Activated gamma-delta T cell treated with Interleukin-2 at 50 U/mL for 16 hours (primary cell): ENCODE measurements at places on chromosomes 3 and 15.
A peak's percentile ranks its signal among the peaks of the same experiment; 100 is the strongest.

DNA sequence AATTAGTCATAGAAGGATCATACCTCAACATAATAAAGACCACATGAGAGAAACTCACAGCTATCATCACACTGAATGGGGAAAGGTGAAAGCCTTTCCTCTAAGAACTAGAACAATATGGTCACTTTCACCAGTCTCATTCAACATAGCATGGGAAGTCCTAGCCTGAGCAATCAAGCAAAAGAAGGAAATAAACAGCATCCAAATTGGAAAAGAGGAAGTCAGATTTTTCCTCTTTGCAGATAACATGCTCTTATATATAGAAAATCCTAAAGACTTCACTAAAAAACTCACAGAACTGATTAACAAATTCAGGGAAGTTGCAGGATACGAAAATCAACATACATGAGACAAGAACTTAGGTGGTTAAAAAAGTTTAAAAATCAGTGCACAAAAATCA is 24.7 kb downstream of the MAP3K13 start:
- no peak for DNase-seq

- DNase-seq = no peak
Observed at GRCh38 chr15:72538931-72539330, 64.8 kb downstream of the ARIH1 start.

GRCh38 chr3:71423151-71423906 is 160.2 kb downstream of the FOXP1 start:
- DNase-seq = no peak

- DNase-seq = no peak
Observed at GRCh38 chr15:68207176-68207935, 2.2 kb upstream of the CALML4 start.

- DNase-seq = no peak
Observed at GRCh38 chr3:128382221-128382807, 84.4 kb downstream of the DNAJB8 start.

- no peak for DNase-seq
Observed at GRCh38 chr3:174973465-174973864, 114.3 kb downstream of the NAALADL2 start.

DNA sequence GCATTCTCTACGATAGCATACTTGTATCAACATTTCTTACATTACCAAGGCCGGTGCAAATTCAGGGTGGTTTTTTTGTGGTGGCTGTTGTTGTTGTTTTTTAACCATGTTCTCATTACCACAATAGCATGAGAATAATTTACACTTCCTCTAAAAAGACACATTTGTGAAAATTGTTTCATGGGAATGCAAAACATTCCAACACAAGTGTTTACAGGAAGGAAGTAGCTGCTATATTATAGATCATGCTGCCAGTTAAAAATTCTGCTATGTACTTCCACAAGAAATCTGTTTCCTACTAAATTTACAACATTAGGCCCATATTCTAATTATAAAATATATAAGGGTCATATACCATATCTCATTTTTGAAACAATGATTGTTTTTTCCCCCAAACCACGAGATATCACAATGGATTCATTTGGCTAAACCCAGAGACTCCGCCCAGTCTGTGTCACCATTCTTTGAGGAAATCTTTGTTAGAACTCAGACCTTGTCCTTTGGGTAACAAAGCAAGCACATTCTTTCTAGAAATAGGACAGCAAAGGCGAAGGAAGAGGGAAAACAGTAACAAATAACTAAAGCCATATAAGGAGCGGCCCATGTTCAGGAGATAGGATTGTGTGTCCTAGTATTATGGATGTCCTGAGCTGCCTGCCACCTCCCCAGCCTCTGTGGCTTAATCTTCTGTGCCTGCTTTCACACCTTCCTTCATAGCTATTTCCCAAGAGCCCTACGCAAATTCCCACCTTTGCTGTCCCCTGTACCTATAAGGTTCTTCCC is 60.1 kb downstream of the UACA start:
- no peak for DNase-seq

DNA sequence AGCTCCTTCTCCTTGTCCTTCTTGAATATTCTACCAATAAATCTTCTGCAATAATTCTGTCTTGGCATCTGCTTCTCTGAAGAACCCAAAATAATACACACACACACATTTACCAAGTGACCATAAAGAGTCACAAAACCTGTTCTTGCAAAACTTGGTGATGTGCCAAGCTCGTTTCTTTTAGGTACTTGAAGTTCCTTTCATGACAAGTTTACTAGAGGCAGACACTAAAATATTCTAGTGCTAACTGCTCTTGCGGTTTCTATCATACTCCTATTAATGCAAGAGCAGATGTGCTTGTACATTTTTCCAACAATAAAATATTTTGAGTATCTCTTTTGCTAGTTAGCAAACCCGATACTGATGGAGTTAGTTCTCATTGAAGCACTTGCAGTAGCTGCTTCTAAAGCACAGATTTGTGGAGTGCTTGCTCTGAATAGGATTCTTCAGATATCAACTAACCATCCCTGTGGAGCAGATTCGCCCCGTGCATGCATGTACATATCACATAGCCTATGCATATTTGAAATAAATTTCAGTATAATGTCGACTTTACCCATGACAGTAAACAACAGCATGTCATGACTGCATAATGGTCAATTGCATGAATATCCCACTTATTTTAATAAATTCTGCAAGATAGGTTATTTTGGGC is 23.2 kb downstream of the HHLA2 start:
- DNase-seq = no peak

GRCh38 chr3:170436697-170437096 is 18.0 kb downstream of the CLDN11 start:
- DNase-seq = no peak

DNA sequence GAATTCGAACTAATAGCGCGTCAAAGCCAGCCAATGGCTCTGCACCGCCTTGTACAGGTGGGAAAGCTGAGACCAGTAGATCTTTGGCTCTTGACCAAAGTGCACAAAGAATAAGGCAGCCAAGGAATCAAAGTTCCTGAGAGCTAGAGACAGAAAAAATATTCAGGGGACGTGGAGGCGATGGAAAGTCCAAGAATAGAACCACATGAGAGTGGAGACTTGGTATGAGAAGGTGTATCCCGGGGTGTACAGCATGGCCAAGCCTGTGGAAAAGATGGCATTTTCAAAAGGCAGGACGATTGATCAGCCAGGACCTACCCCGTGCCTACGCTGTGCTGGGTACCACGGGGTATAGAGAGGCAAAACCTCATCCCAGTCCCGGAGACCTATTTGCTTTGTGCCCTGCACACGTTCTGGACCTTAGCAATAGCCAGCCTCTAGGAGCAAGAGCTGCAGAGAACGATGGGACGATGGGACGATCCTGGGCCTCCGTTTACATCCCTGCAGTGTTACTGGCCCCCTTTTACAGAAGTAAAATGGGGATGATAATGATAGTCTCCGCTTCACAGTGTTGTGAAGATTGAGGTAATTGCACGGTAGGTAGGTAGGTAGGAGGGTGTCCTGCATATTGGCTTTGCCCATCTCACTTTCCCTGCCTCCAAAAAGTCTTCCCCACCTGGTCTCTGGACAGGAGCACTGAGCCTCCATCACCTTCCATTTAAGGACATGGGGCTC is 583 bp upstream of the RBSN start:
- no peak for DNase-seq

DNA sequence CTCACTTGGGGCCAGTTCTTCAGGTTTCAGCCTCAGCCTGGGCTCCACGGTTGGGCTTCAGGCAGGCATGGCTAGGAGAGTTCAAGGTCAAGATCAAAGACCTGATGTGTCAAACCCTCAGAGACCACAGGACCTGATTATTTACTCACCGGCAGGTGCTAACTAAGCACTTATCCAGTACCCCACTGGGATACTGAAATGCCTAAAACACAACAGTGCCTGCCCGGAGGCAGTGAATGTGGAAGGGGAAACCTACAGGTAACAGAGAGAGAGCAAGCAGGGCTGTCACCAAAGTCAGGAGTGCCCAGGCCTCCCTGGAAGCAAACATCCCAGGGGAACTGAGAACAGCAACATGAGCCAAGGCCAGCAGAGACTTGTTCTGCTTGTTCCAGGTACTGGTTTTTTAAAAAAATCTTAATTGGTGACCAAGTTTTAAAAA is 6.7 kb downstream of the IDH2 start:
- DNase-seq = peak; percentile 27

DNA sequence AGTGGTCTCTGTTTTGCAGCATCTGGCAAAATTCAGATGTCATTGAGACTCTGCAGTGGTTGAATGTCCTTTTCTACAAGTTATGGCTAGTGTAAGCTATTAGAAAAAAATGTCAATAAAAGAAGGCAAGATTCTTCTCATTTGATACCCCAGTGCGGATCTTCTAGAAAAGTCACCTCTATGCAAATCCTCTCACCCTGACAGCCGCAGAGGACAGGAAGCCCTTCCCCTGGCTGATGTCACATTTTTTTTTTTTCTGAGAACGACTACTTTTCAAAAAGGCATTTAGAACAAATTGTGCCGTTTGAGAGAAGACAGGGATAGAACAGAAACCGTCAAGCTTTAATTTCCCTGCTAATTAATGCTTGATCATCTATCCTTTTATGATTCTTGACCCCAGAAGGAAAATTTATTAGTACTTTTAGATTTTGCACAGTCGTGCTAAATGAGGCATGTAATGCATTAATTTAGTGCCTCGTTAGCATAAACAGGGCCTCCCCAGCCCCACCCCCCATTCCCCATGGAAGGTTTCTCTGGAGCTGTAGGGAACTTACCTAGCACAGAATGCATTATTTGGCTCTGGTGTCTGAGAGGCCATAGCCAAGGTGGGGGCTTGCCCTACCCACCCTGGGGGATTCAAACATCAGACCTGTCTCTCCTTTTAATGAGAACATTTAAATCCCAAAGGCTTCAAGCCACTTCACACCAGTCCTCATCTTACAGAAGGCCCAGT is 183.8 kb downstream of the OPA1 start:
- DNase-seq = no peak

DNA sequence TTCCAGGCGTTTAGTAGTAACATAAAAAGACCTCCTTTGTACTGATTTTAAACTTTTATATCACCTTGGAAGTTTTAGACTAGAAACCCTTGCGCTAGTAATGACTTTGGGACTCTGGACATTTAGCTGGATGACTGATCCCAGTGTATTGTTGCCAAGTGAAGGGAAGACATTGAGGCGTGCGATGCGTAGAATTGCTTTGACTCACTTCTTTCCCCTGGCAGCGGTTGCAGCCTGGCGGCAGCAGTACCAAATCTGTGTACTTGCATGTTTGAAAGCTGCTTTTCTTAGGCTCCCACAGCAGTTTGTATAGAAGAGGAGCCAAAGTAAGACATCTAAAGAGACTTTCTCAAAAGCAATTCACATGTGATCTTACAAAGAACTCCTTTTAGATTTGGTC is 151.6 kb downstream of the BBX start:
- no peak for DNase-seq

DNA sequence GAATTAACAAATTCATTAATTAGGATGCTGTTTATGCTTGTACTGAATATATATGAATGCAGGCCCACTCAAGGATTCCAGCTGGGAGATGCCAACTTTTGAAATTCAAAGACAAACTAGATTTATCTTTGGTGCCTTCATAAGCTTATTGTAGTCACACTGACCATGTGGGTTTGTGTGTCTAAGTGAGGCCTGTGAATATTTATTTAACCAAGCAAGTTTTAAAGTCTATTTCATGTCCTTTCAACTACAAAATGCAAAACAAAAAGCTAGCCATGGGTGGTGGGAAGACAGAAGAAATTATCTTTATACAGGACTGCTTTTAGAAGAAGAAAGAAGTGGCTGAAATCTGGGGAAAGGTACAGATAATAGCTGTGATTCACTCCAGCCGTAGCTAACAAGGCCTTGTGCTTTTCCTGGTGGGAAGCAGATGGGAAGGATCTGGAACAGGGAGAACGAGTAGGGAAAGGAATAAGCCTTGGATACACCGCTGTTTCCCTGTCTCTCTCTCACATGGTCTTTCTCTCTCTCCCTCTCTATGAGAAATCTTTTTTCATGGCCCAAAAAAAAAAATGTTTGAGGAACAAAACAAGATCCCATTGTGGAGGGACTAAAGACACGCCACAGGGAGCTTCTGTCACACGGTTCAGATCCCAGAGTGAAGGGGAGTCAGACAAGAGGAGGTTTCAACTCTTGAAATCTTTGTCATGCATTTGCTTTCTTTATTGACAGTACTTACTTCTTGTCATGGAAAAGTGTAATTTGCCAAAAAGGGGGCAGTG is 225.5 kb downstream of the RORA start:
- DNase-seq = no peak

DNA sequence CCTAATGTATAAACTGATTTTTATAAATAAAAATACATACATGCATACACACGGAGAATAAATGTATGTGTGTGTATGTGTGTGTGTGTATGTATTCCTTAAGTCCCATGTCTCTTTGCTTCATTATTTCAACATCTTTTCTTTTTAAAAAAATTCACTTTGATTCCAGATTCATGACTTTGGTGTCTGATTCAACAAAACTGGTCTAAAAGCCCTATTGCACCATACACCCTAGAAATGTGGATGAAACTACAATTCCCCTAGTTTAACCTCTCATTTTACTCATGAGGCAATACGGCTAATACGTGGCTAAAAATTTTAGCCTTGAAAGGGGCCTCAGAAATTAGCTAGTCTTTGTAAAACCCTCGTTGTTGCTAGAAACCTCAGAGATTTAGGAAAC is 228.1 kb downstream of the ADAMTS9 start:
- DNase-seq = no peak

GRCh38 chr3:78249294-78249693 is 1209.4 kb downstream of the ROBO2 start:
- DNase-seq = no peak

DNA sequence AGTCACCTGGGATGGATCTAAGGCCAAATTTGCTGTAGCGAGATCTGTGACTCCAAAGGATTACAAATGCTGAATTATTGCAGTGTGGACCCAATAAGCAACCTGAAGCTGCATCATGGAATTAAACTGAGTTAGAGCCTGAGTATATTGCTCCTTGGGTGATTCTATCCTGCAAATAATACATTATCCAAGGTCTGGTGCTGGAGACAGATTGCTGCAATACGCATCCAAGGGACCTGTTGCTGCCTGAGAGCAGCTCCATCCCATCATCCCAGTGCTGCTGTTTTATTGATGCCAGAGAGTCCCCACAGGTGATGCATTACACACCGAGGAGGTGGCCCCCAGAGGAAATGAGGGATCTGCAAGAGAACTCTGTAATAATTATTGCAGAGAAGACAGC is 31.6 kb upstream of the PCSK6 start:
- DNase-seq = no peak

DNA sequence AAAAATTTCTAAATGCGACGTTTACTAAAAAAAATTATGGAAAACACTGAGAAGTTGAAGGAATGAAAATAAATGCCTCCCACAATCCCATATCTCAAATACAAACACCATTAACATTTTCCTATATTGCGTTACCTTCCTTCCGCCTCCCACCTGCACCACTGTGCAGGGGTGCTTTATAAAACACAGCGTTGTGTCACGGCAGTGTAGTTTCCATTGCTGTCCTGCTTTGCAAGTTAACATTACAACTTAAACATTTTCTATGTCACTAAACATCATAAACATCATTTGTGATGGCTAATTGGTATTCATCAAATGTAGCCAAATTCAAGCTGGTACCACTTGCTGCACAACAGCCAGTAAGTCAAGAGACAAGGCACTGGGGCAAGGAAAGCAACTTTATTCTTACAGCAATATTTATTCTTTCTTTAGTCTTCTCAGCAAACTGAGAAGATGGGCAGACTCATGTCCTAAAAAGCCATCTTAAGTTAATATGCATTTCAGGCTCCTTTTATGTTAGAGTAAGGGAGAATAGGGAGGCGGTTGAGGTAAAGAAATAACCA is 12.3 kb upstream of the FETUB start:
- no peak for DNase-seq
